ENCODE measurements at places on chromosomes 6 and 20.

DNA sequence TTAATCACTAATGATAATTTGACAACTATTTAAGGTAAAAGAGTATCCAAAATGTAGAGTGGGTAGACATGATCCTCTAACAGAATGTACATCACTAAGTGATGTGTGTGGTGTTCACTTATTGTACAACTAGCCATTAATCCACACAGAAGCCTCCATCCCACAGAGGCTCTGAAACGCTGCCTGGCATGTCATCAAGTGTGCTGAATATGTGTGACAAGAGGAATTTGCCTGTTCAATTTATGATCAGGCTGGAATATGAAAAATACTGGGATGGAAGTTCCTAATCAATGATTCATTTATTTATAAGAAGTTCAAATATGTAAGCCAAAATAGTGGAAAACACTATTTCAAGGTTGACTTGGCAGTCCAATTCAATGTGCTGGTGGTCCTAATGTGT is 72.4 kb downstream of the BACH2 start:
- DNase-seq, result no peak
- H3K4me1 ChIP-seq, result peaks cover 40% of the 10 kb centered on the region
- H3K27ac ChIP-seq, result no peak overlapping the region
- H3K36me3 ChIP-seq, result no peaks in the 10 kb centered on the region

DNA sequence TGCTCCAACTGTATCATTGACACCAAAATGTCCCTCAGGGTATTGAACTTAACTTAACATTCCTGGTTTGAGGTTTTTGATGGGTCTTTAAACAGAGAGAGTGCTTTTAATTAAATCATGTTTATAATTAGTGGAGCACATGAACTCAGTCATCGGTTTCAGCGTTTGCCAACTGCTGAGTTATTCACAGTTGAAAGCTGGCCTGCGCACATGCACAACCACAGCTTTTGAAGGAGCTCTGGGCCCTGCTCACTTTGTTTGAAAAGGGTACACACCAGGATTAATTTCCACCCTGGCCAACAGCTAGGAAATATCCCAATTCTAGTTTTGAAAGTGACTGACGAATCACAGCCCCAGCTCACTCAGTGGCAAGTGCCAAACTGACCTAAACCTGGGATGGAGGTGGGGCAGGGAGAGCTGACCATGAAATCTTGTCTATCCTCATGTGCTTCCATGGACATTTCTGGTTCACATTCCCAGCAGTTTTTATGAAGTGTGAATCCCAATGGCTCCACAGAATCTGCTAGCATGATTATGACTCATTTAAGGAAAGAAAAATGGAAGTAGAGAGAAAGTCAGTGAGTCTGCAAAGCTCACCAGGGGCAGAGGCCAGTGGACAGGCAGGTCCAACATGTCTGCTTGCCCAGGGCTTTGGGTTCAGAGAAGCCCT is 247.8 kb downstream of the FNDC1 start:
- DNase-seq, result no peak
- no peak overlapping the region for H3K4me3 ChIP-seq
- no peak overlapping the region for H3K27ac ChIP-seq

- H3K4me3 ChIP-seq, result no peak overlapping the region
- H3K4me1 ChIP-seq, result peaks cover 7% of the 10 kb centered on the region
- no peak for DNase-seq
- no peak overlapping the region for H3K27ac ChIP-seq
Measured at GRCh38 chr20:58719971-58720371, 27.4 kb downstream of the NPEPL1 start.

DNA sequence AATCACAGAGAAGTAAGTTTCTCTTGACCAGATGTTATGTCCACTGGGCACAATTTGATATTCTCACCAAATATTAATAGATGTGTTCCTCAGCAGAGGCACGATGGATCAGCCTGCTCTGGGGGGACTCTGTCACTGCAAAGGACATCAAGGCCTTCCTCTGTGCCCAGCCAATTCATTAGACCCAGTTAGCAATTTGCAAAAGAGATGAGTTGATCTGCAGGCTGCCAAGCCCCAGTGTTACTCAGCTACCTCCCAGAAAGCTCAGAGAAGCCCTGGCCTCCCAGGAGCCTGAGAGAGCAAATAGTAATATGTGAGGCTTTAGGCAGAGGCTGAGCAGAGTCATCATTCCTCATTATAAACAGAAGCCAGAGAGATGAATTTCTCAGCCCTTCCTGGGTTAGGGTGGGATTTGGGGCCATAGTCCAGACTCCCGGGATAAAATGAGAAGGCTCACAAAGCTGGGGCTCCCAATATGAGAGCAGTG is 54.2 kb downstream of the ZNF831 start:
- DNase-seq, result no peak
- H3K27me3 ChIP-seq, result peaks cover 20% of the 10 kb centered on the region
- peaks cover 32% of the 10 kb centered on the region for H3K4me1 ChIP-seq
- peak overlapping the region; percentile 8 for H3K27ac ChIP-seq
- H3K36me3 ChIP-seq, result no peaks in the 10 kb centered on the region

DNA sequence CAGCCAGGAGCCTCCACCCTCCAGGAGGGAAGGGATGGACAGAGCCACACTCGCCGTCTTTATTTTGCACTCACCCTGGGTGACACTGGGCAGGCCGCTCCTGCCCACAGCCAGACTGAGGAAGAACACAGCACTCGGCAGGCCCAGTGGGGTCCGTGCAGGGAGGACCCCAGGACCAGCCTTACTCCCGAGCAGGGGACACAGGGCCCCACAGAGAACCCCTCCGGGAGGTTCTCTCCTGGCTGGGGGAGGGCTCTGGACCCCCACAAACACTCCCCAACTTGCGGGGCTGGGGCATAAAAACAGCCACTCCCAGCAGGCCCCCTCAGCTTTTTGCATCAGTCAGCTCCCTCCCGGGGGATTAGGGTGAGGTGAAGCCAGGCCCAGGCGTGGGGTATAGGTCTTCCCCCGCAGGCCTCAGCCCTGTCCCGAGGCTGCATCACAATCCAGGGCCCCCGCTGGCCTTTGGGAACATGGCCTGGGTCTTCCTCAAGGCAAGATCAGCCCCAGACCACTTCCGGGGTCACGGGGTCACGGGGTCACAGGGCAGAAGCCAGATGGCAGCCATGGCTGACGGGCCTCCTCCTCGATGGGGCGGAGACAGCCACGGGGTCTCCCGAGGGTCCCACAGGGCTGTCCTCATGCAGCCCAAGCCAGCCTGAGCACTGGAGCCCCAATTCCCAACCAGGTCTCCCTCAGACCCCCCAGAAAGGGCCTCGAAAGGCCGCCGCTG is 3.2 kb downstream of the TNFRSF6B start:
- H3K4me3 ChIP-seq, result no peak overlapping the region
- no peaks in the 10 kb centered on the region for H3K36me3 ChIP-seq
- H3K27me3 ChIP-seq, result no peaks in the 10 kb centered on the region
- H3K27ac ChIP-seq, result no peak overlapping the region
- H3K4me1 ChIP-seq, result peaks cover 10% of the 10 kb centered on the region
- DNase-seq, result no peak

- no peaks in the 10 kb centered on the region for H3K36me3 ChIP-seq
- no peak overlapping the region for H3K27ac ChIP-seq
- no peak overlapping the region for H3K4me3 ChIP-seq
- no peaks in the 10 kb centered on the region for H3K4me1 ChIP-seq
Measured at GRCh38 chr20:11098888-11099287, 425.1 kb upstream of the JAG1 start.

DNA sequence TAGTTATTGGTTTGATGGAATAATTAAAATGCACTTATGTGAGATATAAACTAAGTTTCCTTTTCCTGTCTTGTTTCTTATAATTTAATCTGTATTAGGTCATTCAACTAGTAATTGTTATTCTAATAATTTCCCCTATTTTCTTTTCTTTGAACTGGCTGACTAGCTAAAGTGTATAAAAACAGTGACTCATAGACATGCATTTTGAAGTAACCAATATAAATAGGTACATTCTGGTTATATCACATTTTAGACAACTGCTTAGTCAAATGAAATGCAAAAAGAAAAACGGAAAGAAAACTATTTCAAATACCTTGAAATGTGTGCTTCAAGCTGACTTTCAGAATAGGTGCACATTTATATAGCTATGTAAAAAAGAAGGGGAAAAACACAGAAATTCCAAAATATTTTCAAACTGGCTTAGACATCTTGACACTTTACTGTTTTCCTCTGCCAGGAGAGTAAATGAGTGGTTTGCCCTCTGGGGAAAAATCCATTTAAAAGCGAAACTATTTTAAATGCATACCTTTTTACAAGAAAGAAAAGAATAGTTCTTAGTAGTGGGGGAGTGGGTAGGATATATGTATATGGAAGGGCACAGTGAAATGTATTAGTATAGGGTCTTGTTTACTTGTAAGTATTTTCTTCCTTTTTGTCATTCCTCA is 28.3 kb downstream of the KCNQ5 start:
- no peaks in the 10 kb centered on the region for H3K36me3 ChIP-seq
- no peak for DNase-seq
- peaks cover 12% of the 10 kb centered on the region for H3K4me1 ChIP-seq
- no peaks in the 10 kb centered on the region for H3K27me3 ChIP-seq
- H3K27ac ChIP-seq, result no peak overlapping the region
- H3K4me3 ChIP-seq, result no peak overlapping the region

DNA sequence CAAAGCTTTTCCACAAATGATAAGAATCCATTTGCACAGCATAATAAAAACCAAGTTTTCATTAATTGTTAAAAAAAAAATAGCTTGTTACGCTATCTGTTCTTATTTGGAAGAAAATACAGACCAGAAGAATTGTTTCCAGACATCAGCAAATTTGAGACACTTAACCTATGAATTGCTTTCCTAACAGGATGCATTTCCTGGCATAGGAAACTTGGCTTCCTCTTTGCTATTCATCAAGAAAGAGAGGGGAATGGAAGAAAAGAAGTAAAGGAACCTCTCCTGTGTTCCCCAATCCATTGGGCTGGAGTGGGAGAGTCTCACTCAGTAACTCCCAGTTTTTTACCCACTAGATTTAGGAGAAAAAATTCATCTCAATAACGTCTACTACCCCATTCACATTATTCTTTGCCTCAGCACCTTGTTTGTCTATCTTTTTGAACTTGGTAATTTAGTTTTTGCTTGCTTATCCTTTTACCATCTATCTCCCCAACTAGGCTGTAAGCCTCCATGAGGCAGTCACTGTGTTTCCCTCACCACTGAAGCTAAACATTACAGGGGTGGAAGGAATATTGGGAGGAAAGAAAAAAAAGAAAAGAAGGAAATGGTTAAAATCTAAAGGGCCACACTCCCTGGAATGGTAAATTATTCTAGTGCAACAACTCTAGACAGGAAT is 150.3 kb downstream of the COL21A1 start:
- no peak overlapping the region for H3K27ac ChIP-seq
- no peaks in the 10 kb centered on the region for H3K27me3 ChIP-seq
- no peaks in the 10 kb centered on the region for H3K4me1 ChIP-seq
- no peak overlapping the region for H3K4me3 ChIP-seq
- no peaks in the 10 kb centered on the region for H3K36me3 ChIP-seq

DNA sequence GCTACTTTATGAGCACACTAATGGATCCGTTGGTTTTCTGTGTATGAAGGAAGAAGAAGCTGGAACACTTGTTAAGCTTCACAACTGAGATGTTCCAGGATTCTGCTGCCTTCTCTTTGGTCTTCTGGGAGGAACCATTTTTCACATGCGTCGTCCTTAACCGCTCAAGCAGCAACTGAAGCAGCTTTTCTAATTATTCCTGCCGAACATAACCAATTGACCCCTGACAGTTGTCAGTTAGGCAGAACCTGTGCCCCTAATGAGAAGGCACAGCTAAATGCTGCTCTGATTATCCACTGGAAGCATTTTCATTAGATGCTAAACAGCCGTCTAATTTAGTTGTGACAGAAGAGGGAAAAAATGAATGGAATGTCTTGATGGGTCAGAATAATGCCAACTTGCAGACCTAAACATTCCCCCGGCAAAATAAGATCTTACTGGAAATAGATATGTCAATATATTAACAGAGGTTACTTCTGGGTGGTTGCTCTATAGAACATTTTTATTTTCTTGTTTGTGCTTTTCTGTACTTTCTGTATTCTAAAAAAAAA is 85.0 kb upstream of the SMLR1 start:
- no peak overlapping the region for H3K27ac ChIP-seq
- DNase-seq, result no peak
- no peaks in the 10 kb centered on the region for H3K36me3 ChIP-seq
- H3K4me1 ChIP-seq, result peaks cover 15% of the 10 kb centered on the region
- H3K27me3 ChIP-seq, result no peaks in the 10 kb centered on the region
- H3K4me3 ChIP-seq, result no peak overlapping the region

DNA sequence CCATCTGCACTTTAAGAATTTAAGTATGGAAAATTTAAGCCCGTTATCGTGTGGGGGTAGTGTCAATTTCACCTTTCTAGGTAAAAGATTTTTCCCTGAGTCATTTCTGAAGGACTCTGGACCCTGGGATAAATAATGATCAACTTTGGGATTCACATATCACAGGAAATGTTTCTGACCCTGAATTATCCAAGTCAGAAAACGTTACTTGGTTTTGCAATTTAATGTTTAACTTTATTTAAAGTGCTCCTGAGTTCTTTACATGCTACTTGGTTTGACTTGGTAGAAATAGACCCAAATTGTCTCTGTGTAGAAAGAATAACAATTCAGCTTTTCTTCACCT is 1.5 kb upstream of the SLC17A3 start:
- H3K36me3 ChIP-seq, result no peaks in the 10 kb centered on the region
- DNase-seq, result no peak
- no peak overlapping the region for H3K4me3 ChIP-seq
- H3K27ac ChIP-seq, result no peak overlapping the region
- no peaks in the 10 kb centered on the region for H3K4me1 ChIP-seq

- no peak for DNase-seq
- H3K27me3 ChIP-seq, result no peaks in the 10 kb centered on the region
- H3K36me3 ChIP-seq, result no peaks in the 10 kb centered on the region
- no peak overlapping the region for H3K27ac ChIP-seq
- H3K4me1 ChIP-seq, result no peaks in the 10 kb centered on the region
Measured at GRCh38 chr6:17902974-17903373, 84.5 kb downstream of the KIF13A start.

GRCh38 chr6:139828751-139829519 is 454.5 kb upstream of the CITED2 start:
- no peak overlapping the region for H3K27ac ChIP-seq
- DNase-seq, result no peak
- H3K36me3 ChIP-seq, result no peaks in the 10 kb centered on the region
- H3K27me3 ChIP-seq, result no peaks in the 10 kb centered on the region
- peaks cover 8% of the 10 kb centered on the region for H3K4me1 ChIP-seq
- no peak overlapping the region for H3K4me3 ChIP-seq

DNA sequence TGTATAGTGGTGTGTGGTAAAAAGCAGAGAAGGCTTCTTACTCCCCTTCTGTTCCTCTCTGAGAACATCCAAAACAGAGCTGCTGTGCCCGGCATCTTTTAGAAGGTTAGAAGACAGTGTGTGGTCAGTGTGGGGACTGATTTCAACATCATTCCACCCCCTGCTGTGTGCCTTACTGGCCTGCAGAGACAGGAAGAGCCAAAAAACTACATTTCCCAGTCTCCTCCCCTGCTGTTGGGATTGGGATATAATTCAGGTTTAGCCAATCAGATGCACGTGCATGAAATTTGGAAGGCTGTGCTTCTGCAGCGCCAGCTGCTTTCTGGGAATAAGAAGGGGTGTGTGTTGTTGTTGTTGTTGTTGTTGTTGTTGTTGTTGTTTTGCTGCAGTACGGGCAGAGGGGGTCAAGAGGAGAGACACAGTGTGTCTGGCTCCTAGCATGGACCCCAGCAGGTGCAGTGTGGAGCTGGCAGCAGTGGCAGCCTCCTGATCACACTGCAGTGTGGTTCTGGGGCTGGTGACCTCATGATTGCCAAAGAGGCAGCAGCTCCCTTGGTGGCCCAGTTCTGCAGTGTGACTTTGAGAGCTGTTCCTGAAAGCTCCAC is 74.7 kb downstream of the MRPL14 start:
- H3K36me3 ChIP-seq, result no peaks in the 10 kb centered on the region
- H3K27ac ChIP-seq, result no peak overlapping the region
- no peak overlapping the region for H3K4me3 ChIP-seq
- DNase-seq, result peak; percentile 59

GRCh38 chr20:17809362-17810061 is 109.7 kb downstream of the BANF2 start:
- H3K27me3 ChIP-seq, result no peaks in the 10 kb centered on the region
- H3K27ac ChIP-seq, result no peak overlapping the region
- no peaks in the 10 kb centered on the region for H3K4me1 ChIP-seq
- DNase-seq, result no peak

Measured in neural progenitor cell (in vitro differentiated cells).